ENCODE measurements at places on chromosomes 6 and 20.

DNA sequence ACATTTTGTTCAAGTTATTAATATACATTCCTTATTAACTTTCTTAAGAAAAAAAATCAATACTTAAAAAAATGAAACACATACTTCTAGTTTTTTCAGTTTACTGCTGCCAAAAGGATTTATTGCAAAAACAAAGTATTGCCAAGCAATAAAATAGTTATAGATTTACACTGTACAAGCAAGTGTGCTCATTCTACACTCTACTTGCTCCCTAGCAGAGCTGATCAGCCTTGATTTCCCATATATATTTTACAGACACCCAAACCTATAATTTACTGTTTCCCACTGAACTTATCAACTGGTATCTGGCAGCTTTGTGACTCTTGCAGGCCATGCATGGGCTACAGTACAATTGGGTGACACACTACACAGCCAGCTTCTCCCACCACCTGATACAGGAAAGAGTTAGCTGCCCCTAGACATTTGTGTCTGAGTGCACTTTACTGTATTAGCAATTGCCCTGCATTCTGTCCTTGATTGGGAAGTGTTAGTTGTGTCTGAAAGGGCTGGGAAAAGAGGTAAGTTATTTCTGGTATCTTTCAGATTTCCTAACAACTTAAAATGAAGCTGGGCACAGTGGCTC lies 156.0 kb upstream of the BEND3 start:
- DNase-seq: no peak

DNA sequence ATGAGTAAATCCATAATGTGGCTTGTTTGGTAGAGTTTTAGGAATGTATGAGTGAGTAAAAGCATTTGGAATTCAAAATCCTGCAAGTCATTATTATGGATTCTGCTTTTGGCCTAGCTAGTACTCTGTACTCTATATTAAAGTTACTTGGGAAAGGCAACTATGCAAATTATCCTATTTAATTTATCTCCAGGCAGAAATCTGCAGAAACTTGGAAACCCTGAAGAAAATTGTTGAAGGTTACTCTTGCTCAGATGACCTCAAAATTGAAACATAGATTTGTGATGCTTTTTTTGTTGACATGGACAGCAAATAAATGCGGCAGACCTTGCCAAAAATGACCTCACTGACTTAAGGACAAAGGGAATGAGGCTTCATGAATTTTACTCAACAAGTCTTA lies 477.1 kb upstream of the EYS start:
- DNase-seq: no peak

DNA sequence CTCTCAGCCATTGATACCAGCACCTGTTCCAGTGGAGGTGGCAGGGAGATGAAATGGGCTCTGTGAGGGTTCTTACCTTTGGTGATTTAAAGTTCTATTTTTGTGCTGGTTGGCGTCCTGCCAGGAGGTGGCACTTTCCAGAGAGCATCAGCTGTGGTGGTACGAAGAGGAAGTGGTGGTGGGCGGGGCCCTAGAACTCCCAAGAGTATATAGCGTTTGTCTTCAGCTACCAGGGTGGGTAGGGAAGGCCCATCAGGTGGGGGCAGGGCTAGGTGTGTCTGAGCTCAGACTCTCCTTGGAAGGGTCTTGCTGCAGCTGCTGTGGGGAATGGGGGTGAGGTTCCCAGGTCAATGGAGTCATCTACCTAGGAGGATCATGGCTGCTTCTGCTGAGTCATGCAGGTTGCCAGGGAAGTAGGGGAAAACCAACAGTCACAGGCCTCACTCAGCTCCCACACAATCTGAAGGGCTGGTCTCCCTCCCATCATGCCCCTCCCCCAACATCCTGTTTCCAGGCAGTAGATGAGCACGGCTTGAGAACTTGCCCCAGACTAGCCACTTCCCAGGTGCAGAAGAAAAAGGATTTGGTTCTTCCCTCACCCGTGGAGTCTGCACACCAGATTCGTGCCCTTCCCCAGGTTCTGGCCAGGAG lies 46.6 kb downstream of the MOXD1 start:
- no peak for DNase-seq

DNA sequence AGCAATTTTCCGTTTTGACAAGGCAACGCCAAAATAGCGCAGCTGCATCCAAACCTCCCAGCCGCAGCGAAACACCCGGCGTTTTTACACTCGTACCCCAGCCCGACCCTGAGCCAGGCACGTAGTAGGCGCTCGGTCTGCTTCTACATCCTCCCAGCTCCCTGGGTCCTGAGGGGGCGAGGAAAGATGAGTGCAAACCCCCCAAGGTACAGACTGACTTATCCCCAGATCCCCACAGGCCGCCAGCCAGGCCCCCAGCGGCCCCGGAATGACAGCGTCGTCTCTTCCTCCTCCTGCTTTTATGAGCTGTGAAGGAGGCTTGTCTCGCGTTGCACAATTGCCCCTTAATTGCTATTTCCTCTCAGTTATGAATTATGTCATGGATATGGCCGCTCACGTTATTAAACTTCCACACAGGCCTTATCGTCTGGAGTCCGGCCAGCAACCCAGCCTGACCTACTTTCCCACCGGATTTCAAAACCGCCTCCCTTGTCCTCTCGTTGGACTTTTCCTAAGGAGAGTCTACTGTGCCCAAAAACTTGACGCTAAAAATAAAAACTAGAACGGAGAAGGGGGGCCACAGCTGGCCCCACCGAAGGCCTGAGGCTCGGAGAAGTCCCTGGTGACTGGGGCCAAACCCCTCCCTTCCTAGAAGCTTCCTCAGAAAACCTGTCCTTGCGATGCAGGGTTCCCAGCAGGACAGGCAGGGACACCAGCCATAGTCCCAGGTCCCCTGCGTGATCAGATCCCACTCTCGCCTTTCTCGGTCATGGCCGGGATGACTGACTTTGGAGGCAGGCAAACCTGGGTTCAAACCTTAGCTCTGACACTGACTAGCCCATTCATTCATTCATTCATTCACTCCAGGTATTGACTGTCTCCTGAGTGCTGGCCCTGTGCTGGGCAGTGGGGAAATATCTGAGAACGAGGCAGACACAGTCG lies 130.9 kb upstream of the PTPN1 start:
- DNase-seq: peak; percentile 53

DNA sequence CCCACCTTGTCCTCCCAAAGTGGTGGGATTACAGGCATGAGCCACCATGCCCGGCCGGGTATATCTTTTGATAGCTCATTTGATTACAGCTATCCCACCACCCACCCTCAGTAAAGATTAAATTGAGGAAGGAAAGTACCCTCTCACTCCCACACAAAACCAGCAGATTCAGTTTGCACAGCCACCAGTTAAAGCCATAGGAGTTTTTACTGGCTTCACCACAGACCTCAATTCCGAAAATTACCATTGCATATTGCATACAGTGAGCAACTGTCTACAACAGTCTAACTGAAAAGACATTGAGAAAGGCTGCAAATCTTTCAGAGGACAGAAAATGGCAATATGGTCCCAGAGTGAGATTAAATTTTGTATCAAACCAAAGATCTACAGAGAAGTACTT lies 34.9 kb downstream of the ESF1 start:
- no peak for DNase-seq

- no peak for DNase-seq
Observed at GRCh38 chr6:107075951-107076381, 39.3 kb downstream of the BEND3 start.

- DNase-seq: no peak
Observed at GRCh38 chr6:89252907-89253306, 35.7 kb upstream of the GABRR1 start.

GRCh38 chr20:31968291-31969126 lies 558 bp downstream of the XKR7 start:
- peak; percentile 50 for DNase-seq

GRCh38 chr20:41011551-41012067 lies 17.0 kb upstream of the TOP1 start:
- DNase-seq: no peak
